ENCODE measurements at places on chromosomes 6 and 20. TPM values are rescaled to one million over a fixed set of nuclear protein-coding genes. Genes with fewer than 3 reads are reported as not detected.

Gene CLDN20
- not detected for polyA plus RNA-seq

Gene RAB44
- polyA plus RNA-seq, result not detected

Gene SSTR4
- polyA plus RNA-seq, result not detected

Gene TMC2
- 0.22 TPM for polyA plus RNA-seq

Gene TCP11
- not detected for polyA plus RNA-seq

Gene GLP1R
- polyA plus RNA-seq, result not detected

Gene NKAIN4
- not detected for polyA plus RNA-seq

Gene SEMG1
- polyA plus RNA-seq, result not detected

Gene MRAP2
- not detected for polyA plus RNA-seq

Gene LTB
- polyA plus RNA-seq, result 137 TPM

Gene MMS22L
- 1.6 TPM for polyA plus RNA-seq

Gene SPAG4
- not detected for polyA plus RNA-seq

Gene RIMS1
- polyA plus RNA-seq, result not detected

Gene ARMH2
- polyA plus RNA-seq, result not detected

Gene C6orf15
- not detected for polyA plus RNA-seq

Gene NKAIN2
- not detected for polyA plus RNA-seq

Gene TNFRSF21
- polyA plus RNA-seq, result 0.38 TPM

Gene TRIM15
- polyA plus RNA-seq, result not detected

Gene KIAA1755
- polyA plus RNA-seq, result not detected

Gene UBD
- polyA plus RNA-seq, result not detected

Gene EPHA7
- polyA plus RNA-seq, result not detected

Gene MAFB
- not detected for polyA plus RNA-seq

Gene ME1
- not detected for polyA plus RNA-seq

Gene HLA-DMB
- 38.3 TPM for polyA plus RNA-seq

Gene HLA-DOB
- polyA plus RNA-seq, result 4.8 TPM

Gene L3MBTL3
- polyA plus RNA-seq, result 5.3 TPM

Gene CRISP2
- not detected for polyA plus RNA-seq

Gene ATP6V1G2
- not detected for polyA plus RNA-seq

Gene GSTA1
- polyA plus RNA-seq, result not detected

Gene FAM209B
- polyA plus RNA-seq, result 0.56 TPM

Gene TSPO2
- polyA plus RNA-seq, result not detected

Gene CCN6
- polyA plus RNA-seq, result not detected

Gene EDN1
- polyA plus RNA-seq, result not detected

Gene HLA-DOA
- 5.2 TPM for polyA plus RNA-seq

Gene VGLL2
- not detected for polyA plus RNA-seq

Gene EYA2
- not detected for polyA plus RNA-seq

Gene TUBB2B
- 0.11 TPM for polyA plus RNA-seq

Gene F13A1
- polyA plus RNA-seq, result 16.0 TPM

Gene ALDH8A1
- polyA plus RNA-seq, result 0.10 TPM

Gene PRDM13
- not detected for polyA plus RNA-seq

Gene CST7
- polyA plus RNA-seq, result 2,521 TPM

Gene ULBP1
- not detected for polyA plus RNA-seq

Gene DDO
- polyA plus RNA-seq, result not detected
